ENCODE measurements at places on chromosomes 16 and 17. TPM values are rescaled to one million over a fixed set of nuclear protein-coding genes. Genes with fewer than 3 reads are reported as not detected.

GCGR gene
- not detected for total RNA-seq

KRTAP2-2 gene
- total RNA-seq, result not detected

ATXN1L gene
- 11.0 TPM for total RNA-seq

CASKIN2 gene
- 7.2 TPM for total RNA-seq

TMEM220 gene
- 1.1 TPM for total RNA-seq

RHBDL1 gene
- total RNA-seq, result 1.8 TPM

TBC1D3D gene
- total RNA-seq, result 0.59 TPM

CSNK1D gene
- 37.1 TPM for total RNA-seq

All from subcutaneous preadipocyte (primary cell).